GM23248 (cell line): ENCODE measurements at places on chromosomes 7 and 10. TPM values are rescaled to one million over a fixed set of nuclear protein-coding genes. Genes with fewer than 3 reads are reported as not detected.

- DNase-seq = no peak
Observed at GRCh38 chr7:156503196-156503595, 137.4 kb upstream of the RNF32 start.

RAPGEF5 gene
- polyA plus RNA-seq = 0.11 and 0.32 TPM in 2 replicates

DNA sequence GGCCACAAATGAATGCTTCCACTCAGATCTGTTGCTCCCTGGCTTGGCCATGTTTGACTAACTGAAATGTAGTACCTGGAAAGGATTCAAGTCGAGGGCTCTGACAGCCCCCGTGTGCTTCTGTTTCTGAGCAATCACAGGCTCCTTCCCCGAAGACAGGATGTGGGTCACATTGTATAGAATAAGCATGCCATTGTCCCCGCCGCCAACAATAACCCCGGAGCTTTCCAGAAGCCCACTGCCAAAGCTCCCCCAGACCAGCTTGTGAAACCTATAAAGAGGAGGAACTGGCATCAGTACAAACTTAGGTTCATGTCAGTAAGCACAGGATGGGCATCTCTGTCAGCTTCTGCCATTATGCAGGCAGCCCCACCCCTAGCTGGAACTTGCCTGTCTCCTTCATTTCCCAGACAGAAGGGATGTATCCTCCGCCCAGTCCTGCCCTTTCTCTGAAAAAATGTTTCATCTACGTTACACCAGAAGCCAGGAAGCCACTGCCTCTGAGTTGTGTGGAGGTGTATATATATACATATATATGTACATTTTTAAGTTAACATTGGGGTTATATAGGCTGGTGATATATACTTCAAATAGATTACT, 10.3 kb downstream of the SEC31B start:
- no peak for DNase-seq

DNA sequence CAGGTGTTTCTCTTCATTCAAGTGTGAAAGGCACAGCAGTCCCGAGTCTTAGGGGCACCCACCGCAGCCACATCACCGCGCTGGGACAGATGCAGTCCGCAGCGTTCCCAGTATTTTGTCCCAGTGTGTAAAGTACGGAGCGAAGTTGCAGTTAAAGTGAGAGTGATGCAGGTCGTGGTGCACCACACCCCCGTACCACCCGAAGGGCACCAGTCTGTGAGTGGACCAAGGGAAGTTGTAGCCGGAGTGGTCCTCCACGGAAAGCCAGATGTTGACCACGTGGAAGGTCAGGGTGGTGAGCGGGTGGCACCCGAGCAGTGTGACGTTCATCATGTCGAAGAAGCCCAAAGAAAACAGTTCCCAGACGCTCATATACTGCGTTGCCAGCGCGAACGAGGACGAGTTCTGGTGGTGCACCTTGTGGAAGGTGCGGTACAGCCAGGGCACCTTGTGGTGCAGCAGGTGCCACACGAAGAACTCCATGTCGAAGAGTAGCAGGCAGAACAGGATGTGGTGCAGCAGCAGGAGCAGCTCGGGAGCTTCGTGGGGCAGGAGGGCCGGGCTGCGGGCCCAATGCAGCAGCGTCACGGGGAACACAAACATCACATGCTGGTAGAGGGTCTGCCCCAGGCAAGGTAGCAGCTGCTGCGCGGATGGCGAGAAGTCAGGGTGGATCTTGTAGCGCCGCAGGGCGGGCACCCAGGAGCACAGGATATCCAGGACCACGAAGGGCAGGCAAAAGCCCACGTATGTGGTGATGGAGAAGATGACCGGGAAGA, 526 bp downstream of the CH25H start:
- DNase-seq = peak; percentile 66

- no peak for DNase-seq
Observed at GRCh38 chr10:80487791-80488538, 33.9 kb downstream of the TSPAN14 start.

IL2RA gene
- polyA plus RNA-seq = not detected in 2 replicates

GPR85 gene
- 1.3 and 1.8 TPM in 2 replicates for polyA plus RNA-seq

- no peak for DNase-seq
Observed at GRCh38 chr7:49099587-49100326, 175.4 kb downstream of the CDC14C start.

- DNase-seq = no peak
Observed at GRCh38 chr7:142925413-142925812, 8.1 kb downstream of the TRPV5 start.

- no peak for DNase-seq
Observed at GRCh38 chr10:71292624-71293445, 26.2 kb upstream of the SLC29A3 start.

DNA sequence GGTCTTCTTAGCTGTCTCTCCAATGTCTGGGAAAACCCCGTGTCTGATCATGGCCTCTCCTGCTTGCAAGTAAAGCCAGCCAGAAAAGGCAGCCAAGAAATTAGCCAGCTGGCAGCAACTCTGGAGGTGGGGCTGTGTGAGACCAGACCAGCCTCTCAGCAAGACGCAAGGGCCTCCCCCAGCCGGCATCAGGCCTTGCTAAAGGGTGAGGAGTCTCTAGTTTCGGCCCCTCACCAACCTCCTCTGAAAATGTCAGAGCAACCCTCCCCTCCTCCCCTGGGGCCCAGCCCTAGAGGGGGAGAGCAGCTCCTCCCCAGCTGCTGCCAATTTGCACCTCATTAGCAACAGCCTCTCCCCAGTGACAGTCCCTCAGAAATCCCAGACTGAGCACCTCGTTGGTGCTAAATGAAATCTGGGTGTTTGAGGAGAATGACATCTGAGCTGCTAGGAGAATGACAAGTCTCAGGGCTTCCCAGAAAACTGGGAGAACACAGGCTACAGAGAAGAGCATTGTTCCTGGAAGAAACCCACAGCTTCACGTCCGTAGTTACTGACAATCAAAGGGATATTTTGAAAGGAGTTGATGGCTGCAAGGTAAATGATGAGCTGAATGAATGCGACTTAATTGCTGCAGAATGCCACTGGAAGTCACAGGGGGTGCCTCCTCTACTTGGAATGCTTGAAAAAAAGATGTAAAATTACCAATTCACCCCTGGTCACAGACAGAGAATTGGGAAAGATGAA, 25.9 kb downstream of the DGKI start:
- peak; percentile 83 for DNase-seq

GRCh38 chr10:88032566-88032965, 169.1 kb downstream of the PTEN start:
- peak; percentile 81 for DNase-seq

RBP3 gene
- polyA plus RNA-seq = not detected in 2 replicates

GRCh38 chr7:39847227-39847626, 102.8 kb upstream of the CDK13 start:
- peak; percentile 39 for DNase-seq

DNA sequence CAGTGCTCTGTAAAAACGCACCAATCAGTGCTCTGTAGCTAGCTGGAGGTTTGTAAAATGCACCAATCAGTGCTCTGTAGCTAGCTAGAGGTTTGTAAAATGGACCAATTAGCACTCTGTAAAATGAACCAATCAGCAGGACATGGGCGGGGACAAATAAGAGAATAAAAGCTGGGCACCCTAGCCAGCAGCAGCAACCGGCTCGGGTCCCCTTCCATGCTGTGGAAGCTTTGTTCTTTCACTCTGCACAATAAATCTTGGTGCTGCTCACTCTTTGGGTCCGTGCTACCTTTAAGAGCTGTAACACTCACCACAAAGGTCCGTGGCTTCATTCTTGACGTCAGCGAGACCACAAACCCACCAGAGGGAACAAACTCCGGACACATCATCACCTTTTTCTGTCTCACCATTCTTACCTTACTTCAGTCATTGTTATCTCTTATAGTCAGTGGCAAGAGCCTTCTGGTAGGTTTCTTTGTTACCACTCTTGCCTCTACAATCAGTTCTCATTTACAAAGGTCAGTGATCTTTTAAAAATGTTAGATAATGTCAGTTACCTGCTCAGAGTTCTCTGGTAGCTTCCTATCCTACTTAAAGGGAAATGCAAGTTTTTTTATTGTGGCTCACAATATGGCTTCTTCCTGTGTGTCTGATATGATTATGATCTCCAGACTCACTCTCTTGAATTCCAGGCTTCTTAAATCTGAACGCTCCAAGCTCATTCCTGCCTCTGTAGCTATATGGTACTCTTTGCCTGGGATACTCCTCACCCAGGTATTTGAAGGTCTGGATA, 4.5 kb downstream of the STAM start:
- no peak for DNase-seq

DNA sequence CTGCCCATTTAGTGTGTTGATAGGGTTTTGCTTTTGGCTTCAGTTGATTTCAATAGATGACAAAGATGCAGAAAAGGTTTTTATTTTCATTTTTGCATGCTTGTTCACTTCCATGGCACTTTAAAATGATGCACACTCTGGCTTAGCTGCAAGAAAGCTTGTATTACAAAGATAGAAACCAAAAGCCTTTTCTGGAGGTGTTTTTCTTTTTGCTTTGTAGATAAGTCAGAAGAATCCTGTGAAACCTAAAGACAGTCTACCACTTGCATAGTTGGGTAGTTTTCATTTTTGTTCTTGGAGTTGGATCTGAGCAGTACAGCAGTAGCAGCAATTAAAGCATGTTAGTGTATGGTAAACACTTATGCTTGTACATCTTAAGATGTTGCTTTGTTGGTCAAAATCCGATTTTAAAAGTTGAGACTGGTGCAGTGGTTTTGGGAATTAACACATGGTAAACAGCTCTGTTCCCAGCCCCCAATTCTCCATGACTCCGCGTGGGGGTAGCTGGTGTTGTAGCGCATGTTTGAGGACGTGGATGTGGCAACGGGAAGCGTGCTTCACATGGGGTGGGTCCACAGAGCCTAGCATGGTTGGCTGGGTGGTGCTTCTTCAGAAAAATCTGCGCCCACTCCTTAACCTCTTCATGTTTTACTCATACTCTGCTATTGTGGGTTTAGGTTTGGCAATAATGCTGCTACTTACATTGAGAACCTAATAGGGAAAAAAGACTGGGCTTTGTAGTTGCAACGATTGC, 19.8 kb downstream of the CCNY start:
- peak; percentile 79 for DNase-seq

DNA sequence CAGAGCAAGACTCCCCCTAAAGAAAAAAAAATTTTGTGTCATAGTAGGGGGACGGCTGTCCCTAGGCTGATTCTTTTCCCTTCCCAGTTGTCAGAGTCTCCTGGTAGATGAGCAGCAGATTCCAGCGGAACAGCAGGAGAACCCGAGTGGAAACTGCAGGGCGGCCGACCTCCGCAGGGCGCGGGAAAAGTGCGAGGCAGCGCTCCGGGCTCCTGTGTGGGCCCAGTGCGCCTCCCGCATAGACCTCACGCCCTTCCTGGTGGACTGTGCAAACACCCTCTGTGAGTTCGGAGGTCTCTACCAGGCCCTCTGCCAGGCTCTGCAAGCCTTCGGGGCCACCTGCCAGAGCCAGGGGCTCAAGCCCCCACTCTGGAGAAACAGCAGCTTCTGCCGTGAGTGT, 46.0 kb downstream of the ZAN start:
- DNase-seq = no peak

DNA sequence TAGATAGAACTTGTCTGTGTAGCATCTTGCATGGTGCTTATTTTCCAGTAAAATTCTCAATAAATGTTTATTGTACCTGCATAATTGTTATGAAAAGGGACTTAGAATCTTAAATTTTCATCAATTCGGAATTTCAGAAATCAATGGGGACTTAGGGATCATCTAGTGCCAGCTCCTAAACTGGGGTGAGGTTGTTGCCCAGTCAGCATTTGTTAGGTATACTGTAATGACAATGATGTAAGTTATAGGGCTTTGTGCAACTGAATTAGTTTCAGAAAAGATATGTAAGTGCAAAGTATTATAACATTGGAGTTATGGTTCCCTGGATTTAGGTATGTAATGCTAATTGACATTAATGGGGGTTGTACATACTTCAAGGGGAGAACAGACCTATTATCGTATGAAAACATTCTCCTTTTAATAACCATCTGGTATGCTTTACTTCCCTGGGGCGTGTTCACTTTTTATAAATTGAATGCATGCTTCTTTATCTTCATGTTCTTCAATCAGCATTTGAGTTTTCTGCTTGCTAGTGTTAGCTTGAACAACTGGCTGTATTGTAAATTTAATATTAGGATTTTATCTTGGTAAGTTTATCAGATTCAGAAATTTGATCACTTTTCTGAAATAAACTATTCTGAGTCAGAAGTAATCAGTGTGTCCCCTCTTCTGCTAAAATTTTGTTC, 270.3 kb downstream of the BBS9 start:
- DNase-seq = no peak

DNA sequence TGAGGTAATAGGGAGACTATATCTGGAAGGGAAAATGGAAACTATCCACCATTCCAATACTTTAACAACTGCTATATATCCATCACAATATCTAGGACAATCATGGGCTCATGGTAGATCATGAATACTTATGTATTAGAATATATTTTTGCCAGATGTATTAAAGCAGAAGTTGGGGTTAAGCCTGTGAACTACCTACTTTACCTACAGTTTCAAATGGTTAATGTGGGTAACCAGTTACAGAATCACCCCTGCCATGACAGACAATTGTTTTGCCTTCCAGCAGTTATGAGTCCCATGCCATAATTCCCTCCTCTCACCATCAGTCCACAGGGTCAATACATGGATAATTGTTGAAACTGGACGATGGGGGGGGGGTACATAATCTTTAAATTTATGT, 29.9 kb upstream of the RAPGEF5 start:
- no peak for DNase-seq

GRCh38 chr7:42254217-42254616, 17.2 kb upstream of the GLI3 start:
- peak; percentile 92 for DNase-seq

EFCAB10 gene
- polyA plus RNA-seq = 0.25 and 0.39 TPM in 2 replicates

GRCh38 chr7:55957190-55957589, 5.5 kb downstream of the MRPS17 start:
- no peak for DNase-seq

DNA sequence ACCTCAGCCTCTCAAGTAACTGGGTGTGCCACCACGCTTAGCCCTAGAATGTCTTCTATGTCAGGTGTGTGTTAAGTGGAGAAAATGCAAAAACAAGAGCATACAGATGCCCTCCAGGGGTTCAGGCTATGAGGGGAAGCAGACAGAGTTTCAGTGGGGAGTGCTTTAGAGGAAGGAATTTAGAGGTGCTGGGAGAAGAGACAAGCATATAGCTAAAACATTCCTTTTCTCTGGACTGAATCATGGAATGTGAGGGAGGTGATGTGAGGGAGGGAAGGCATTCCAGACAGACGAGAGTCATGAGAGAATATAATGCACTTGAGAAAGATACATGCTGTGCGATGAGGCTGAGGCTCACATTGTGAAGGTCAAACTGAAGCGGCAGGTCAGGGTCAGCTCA, 6.6 kb upstream of the ZNF786 start:
- peak; percentile 15 for DNase-seq

RGS10 gene
- 38.7 and 40.3 TPM in 2 replicates for polyA plus RNA-seq

DNA sequence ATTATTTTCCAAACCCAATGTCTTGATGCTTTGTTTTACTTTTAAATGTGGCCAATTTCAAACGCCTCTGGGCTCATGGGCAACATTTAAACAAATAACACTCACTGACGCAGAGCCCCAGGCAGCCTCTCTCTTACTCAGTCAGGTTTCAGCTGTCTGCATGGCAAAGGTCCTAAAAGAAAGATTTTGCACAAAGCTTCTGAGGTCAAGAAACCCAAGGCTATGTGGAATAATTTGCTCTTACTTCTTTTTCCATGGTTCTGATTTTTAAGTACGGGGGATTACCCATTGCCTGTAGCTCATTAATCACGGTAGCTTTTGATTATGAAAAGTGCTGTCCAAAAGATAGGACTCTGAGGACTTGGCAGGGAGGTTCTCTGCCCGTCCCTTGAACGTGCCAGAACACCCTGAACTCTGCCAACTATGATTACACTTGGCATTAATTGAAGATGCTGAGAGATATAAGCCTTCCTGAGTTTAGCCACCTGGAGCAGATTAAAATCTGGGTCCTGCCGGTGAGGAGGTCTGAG, 14.1 kb upstream of the MSRB2 start:
- DNase-seq = peak; percentile 63

PDAP1 gene
- 91.0 and 95.5 TPM in 2 replicates for polyA plus RNA-seq

- DNase-seq = peak; percentile 19
Observed at GRCh38 chr10:14466257-14466656, 135.5 kb upstream of the FRMD4A start.
